Activated naive CD4-positive, alpha-beta T cell treated with anti-CD3 and anti-CD28 coated beads for 36 hours (primary cell): ENCODE measurements at places on chromosomes 1 and 21.

- peak; percentile 59 for DNase-seq
Measured at GRCh38 chr1:167805041-167805556, 83.3 kb downstream of the MPZL1 start.

DNA sequence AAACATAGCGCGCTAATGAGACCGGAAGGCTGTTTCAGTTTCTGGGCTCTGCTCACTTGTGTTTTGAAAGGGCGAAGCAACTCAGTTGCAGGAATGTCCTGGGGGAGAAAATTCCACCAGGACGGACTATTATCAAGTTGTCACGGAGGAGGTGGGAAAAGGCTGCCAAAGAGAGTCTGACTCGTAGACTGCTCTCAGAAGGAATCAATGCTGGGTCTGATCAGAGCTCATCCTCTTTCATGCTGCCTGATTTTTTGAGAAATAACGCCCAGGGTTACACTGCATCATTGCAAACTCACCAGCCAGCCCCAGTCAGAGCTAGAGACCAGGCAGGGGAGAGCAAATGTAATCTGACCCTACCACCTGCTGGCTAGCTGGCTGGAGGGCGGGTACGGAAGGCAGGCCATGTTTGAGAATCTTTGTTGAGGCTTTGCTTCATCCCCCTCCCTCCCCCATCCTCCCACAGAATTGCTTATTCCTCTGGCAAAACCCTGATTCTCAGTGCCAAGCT, 36.4 kb upstream of the BCL9 start:
- no peak for DNase-seq

DNA sequence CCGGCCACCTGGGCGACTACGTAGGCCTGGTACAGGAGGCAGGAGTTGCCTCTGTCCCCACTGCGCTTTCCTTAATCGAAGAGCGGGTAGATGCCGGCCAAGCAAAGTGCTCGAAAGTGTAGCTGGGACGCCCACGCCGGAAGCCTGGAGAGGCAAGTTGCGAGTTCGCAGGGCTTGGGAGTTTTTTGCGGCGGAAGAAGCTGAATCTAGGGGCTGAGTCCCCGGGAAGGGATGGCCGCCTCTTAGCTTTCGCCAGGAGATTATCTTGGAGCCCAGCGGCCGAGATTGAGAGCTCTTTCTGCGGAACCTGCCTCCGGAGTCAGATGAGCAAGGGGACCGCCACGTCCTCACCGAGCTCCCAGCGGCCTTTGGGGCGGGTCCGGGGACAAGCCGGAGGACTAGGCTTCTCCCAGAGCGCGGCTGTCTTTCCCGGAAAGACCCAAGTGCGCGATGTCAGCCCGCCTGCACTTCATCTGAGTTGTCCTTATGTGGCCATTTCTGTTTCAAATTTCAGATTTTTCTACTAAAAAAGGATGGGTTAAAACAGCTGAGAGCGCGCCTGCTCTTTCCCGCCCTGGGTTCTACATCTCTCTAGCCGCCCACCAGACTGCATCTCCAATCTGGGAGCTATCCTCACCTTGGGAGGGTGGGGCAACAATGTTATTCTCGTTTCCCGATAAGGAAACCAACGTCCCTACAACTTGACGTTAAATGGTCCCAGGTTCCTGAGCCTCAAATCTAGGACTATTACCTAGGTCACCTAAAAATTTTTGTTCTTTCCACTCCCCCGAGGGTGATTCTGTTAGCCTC, 12.4 kb upstream of the TBX15 start:
- DNase-seq: no peak

DNA sequence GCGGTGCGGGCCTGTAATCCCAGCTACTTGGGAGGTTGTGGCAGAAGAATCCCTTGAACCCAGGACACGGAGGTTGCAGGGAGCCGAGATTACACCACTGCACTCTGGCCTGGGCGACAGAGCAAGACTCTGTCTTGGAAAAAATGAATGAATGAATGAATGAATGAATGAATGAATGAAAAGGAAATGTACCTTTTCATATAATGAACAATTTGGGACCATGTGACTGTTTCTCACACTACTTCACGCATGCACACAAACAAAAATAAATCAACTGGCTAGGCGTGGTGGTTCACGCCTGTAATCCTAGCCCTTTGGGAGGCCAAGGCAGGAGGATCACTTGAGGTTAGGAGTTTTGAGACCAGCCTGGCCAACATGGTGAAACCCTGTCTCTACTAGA, 24.3 kb downstream of the USP48 start:
- no peak for DNase-seq

DNA sequence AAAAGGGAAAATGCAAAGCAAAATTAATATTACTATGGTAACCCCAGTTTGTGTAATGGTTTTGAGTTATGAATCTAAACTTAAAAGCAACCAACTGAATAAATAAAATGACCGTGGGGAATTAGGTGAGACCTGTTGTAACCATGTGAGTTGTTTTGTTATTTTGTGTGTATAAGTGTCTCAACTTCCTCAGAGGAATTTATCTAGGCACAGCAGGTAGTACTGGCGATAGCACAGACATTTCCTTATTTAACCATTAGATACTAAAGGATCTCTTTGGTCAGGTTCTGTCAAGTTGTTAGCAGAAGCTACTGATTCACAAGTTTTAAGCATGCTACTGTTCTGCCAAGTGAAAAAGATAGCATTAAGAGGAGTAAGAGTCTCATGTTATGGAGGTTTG, 39.3 kb upstream of the LRRC7 start:
- no peak for DNase-seq

DNA sequence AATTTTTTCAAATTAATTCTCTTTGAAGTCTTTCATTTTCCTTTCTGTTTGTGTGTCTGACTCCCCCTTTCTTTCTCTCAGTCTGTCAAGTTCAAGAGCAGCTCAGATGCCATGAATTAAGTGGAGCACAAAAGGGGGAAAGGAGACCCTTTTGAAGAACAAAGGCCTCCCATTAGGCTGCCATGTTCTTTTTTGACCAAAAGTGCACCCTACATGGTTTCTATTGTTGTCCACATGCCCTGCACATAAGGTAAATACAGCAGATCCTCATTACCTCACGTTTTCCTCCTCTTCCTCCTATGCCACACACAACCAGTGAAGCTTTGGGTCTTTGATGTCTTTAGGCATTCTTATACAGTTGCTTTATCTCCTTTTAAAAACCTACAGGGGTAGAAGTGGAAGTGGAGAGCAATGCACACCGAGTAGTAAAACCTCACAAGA, 47.7 kb downstream of the POU2F1 start:
- no peak for DNase-seq

- DNase-seq: no peak
Measured at GRCh38 chr21:31403596-31404333, 59.7 kb upstream of the TIAM1 start.

DNA sequence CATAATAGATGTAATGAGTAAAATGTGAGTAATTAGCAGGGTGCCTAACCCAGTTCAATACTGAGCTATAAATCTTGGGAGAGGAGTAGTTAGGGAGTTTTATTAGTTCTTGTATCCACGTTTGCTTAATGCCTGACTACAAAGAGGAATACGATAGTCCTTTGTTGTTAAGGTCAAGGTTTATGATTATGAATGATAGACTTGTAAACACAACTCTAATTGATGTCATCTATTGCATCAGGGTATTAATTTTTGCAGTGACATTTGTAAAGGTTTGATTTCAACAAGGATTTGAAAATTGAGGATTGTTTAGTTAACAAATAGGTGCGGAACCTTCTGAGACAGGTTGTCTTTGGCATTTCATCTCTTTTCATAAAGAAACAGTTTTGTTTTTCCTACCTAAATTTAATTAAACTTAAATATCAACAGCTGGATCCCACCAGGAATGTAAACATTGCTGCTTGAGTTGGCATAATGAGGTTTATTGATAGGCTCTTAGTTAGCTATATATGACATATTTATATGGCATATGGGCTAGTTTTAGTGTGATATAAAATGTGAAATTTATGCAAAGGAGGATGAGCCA, 9.7 kb downstream of the SOAT1 start:
- no peak for DNase-seq

- DNase-seq: peak; percentile 22
Measured at GRCh38 chr1:16418823-16419425, 18.3 kb downstream of the SPATA21 start.

GRCh38 chr1:77560741-77561140, 121.7 kb downstream of the ZZZ3 start:
- DNase-seq: no peak

- DNase-seq: no peak
Measured at GRCh38 chr1:17539118-17539476, 401 bp upstream of the ARHGEF10L start.
